ENCODE measurements at places on chromosomes 12 and 14.

DNA sequence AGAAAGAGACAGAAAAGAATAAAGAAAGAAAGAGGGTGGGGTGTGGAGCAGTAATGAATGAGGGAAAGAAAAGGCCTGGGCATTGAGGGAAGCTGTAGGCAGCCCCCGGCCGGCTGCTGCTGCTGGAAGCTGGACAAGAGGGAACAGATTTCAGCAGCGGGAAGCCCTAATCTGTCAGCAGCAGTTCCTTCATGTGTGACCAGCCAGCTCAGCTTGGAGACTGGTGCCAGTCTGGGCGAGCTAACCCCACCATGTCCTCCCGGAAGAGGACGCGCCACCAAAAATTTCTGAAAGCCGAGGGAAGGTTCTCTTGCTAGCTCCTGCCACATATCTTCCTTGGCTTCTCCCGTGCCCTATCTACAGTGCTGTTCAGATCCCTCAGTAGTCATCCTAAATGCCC, 236.8 kb downstream of the GRIN2B start:
- no peak for DNase-seq

GRCh38 chr12:111788178-111788654, 21.5 kb downstream of the ALDH2 start:
- no peak for DNase-seq

DNA sequence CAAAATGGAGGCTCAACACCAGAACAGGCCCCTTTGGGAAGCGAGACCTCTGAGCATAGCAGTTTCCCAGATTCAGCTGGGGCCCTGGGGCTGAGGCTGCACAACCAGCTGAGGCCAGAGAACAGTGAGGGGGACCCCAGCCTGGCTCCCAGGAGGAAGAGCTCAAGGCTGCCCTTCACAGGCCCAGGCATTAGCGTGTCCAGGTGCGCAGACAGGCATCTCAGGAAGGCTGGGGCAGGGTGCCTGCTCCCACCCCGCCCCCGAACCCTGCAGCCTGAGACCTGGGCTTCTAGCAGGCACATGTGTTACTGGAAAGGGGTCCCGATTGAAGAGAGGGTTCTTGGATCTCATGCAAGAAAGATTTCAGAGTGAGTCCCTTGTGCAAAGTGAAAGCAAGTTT, 27.2 kb downstream of the CALM1 start:
- no peak for DNase-seq

DNA sequence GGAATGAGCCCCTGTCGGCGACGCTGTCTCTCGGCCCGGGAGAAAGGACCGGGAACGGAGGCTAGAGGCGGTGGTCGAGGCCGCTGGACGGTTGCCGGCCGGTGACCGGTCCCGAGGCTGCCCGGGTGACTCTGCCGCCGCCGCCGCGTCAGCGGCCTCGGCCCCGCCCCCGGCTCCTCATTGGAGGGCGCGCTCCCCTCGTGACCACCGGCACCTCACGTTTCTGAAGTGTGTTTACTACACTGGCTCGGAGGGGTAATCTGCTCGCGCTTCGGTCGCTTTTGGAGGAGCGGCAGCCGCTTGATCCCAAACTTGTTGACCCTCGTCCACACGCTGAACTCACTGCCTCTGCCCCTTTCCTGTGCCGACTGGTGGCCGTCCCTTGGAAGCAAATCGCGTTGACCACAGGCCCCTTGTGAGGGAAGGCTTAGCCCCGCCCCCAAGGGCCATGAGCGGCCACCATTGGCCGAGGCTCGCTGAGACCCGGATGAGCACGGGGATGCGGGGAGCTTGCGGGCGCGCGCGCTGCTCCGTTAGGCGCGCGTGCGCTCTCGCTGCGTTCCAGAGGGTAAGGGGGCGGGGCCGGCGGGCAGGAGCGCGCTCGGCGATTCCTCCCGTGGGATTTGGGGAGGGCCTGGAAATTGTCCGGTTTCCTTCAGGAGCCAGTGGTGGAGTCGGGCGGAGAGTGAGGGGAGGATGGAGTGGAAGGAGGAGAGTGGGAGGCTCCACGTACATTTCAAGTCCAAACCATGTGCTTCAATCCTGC, at the start of gene CRY1:
TSS of gene CRY1 (minus strand) at position 133 of the 766 bp plus-strand sequence. CDS start 588 bp downstream, outside the sequence.
- peak; percentile 98 for DNase-seq

DNA sequence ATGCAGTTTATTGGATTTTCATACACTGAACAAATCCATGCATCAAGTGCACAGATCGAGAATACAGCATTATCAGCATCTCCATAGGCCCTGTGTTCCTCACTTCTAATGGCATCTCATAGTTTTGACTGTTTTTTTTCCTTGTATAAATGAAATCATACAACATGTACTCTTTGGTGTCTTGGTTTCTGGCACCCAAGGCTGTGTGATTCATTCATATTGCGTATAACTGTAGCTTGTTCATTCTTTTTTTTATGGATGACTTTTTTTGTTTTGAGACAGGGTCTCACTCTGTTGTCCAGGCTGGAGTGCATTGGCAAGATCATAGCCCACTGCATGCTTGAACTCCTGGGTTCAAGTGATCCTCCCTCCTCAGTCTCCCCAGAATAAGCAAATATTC, 14.3 kb downstream of the RASSF8 start:
- DNase-seq: no peak

- DNase-seq: no peak
These were observed 7.1 kb upstream of the ARL1 start for GRCh38 chr12:101414533-101415119.

GRCh38 chr14:104794631-104794992, 936 bp downstream of the AKT1 start:
- DNase-seq: no peak

DNA sequence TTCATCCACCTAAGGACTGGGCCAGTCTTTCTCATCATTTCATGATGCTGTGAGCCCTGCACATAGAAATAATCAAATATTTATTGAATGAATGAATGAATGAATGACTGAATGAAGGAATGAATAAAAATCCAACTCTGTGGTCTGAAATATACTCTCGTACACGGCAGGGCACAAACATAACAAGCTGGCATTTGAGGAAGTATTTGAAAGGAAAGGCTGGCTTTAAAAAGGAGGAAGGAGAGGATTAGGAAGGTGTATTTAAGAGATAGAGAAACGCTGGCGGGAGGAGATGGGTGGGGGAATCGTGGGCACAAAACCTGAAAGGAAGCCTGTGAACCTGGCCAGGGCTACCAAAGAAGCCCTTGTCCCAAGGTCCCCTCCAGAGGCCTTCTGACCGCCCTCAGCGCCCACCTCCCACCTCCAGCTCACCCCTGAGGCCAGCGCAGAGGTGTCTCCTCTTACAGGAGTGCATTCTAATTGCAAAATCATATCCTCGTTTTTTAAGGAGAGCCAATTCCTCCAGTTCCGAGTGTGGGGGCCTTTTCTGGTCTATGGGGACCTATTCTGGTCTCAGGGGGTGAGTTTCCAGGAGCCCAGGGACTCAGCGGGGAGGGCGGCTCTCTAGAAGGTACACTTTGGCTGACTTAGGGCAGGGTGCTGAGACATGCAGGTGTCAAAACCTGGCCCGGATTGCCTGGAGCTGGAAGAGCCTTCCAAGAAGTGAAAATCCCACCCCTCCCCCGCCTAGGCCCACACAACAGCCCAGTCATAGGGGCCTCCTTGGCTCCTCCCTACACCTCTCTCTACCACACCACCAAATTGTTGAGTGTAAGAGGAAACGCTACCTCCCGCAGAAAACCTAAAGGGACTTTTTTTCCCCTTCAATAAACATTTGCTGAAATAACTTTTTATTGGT, 8.7 kb upstream of the JDP2 start:
- no peak for DNase-seq

- no peak for DNase-seq
These were observed 201.2 kb downstream of the ANO4 start for GRCh38 chr12:100995771-100996170.

- peak; percentile 77 for DNase-seq
These were observed 790 bp downstream of the BTG1 start for GRCh38 chr12:92144631-92145480.

DNA sequence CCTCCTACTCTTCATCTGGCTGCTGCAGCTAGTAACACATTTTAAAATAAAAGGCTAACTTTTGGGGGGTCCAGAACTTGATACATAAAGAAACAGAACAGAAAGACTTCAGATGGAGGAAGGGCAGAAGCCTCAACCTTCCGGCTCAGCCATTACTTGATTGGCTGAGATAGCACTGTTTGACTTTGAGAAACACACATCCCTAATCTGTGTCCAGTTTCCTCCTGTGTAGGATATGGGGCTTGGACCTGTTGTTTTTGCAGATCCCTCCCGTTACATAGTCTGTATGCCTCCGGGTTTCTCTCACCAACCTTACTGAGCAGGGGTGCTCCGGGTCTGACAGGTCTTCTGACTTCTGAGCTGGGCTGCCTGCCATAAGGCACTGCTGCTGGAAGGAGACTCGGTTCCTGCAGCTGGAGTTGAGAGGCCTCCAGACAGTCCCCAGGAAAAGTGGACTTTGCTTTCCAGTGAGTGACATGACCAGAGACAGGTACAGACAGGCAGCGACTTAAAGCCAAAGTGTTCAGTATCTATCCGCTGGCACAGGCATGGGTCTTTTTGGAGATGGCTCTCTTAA, 8.3 kb upstream of the ZNF641 start:
- DNase-seq: no peak

All from sciatic nerve (tissue), 2 donors.